Stimulated activated CD4-positive, alpha-beta T cell treated with anti-CD3 and anti-CD28 coated beads, Interleukin-4, amount 100 ng/mL, for 1 hour (primary cell): ENCODE measurements at places on chromosomes 5 and 9.

DNA sequence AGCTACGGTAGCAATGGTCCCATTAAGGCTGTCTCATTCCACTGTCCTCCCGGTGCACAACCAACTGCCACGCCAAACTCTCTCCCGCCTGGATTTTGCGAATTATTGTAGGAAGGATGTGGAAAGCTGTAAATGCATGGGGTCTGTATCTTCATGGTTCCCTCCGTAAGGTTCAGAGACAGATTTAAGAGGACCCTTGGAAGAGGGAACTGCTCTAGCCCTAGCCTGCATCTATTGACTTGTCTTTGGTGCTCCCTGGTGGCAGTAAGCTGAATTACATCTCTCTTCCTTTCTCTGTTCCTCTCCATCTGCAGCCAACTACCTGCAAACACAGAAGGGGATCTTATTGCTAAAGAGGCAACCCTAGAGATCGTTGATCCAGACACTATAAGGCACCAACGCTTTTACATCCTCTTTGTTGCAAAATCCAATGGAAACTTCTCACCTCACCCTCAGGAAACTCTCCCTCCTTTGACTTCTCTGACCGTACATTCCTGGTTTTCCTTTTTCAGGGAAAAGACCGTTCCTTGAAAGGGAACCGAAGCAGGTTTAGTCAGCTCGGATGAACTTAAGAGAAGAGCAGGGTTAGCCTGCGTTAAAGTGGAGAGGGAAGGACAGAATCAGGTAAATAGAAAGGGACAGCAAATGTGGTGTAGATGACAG lies 11.9 kb downstream of the CAPSL start:
- DNase-seq: no peak

DNA sequence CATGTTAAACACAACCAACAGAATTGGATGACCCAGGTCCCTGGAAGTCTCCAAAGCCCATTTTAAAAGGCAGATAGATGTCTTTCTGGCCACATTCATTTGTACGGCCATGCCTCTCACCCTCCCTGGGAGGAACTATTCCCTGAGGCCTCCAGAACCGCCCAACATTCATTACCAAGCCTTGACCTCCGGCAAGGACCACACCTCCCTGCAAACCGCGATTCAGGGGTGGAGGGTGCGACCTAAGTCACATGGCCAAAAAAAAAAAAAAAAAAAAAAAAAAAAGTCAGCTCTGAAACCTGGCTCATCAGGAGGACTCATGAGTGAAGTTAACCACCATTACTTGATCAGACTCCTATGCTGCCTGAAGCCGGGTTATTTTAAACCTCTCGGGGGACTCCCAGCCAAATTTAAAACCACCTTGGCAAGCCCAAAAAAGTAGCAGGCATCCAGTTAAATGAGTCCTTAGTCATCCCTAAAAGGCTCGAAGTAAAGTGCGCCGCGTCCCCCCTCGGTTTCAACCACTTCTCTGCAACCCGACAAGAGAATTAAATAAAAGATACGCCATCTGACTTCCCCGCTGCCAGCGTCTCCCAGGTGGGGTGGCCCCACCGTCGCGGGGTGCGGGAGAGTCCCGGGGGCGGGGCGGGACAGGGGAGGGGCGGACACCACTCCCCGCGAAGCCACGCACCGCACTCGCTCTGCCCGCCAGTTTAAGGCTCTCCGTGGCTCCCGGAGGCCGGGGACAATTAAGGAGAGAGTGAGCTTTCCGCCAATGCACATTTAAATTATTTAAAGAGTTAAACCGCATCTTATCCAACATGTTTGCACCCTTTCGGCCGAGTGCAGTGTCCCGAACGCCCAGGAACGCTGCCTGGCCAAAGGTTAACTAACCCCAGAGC lies 2.3 kb downstream of the KLF9 start:
- DNase-seq: peak; percentile 75

GRCh38 chr5:143026380-143026779 lies 256.2 kb downstream of the ARHGAP26 start:
- no peak for DNase-seq

- no peak for DNase-seq
These were observed 134.7 kb downstream of the FBN2 start for GRCh38 chr5:128403333-128403732.

DNA sequence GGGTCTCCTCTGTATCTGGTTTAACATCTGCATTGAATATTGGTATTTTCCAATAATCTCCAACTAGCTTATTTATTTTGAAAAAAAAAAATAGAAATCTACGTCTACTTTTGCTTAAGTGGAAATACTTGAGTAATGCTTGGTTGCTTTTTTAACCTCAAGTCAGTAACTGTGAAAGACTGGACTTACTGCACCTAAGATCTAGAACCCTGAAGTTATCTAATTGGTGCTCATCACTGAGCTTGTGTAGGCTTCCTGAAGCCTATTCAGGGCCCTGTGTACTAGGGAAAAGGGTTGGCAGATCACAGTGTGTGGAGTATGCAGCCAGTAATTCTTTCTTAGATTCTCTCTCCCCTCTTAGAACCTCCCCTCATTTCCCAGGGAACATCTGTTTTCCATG lies 16.2 kb downstream of the SLC1A1 start:
- DNase-seq: no peak
